Inflammatory macrophage treated with lipopolysaccharide for 1 hour (primary cell): ENCODE measurements at places on chromosomes 1 and 21.

DNA sequence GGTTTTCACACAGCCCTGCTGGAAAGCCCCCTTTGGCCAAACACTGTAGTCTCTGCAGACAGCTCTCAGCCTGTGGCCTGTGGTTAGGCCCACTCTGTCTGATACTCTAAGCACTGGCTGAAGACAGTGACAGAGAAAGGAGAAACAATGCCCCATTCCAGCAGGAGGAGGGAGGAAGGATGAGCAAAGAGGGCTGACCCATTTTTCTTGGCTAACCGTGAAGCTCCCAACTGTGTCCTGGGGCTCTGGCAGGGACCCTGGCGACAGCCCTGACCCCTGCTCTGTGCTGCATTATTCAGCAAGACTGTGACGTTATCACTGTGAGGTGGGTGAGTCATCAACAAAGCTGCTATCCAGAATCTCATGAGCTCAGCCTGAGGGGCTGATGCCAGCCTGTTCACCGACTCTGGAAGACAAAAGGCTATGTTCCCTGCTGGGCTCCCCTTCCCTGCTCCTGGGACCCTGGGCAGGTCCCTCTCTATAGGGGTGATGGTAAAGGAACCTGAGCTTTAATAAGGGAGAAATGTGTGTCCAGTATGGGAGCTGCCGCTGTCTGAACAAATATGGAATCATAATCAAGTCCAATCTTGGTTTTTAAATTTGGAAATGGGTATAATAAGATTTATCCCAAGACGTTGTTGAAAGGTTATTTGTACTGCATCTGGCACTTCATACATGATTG, 107.0 kb downstream of the RHOU start:
- DNase-seq = peak; percentile 43

DNA sequence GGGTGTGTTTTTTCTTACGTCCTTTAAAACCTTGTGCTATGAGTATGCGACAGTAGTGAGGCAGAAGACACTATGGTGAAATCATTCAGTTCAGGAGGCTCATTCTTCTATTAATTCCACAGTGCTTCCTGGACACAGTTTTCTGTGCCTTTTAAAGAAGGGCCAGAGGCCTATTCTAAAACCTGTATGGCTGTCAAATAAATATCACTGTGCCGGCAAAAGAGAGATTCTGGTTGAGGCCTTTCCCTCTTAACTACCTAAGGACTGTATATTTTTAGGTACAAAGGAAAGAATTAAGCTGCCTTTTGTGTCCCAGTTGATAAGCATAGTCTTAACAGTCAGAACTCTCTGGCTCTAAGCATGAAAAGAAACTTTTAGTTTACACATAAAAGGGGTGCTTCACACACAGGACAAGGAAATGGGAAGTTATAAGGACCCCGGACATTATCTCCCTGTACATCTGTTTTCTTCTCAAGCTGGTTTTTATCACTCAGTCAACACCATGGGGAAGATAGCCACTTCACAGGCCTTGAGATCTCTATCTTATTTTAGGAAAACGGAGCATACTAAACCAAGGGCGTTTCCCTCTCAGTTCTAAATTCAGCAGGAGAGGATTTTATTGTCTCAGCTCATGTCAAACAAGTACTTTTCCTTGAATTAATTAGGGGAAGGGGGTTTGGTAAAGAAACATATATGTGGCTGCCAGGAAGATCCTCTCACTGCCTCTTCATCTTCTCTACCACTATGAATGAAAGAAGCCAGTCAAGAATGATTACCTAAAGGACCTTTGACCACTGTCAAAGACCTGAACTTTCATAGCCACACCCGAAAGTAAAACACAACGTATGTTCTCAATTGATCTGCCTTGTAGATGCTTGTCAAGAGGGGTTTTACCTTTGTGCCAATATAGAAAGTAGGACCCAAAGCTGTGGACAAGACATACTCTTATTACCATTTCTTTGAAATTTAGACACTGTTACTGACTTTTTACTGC, 71.4 kb upstream of the HSPA13 start:
- DNase-seq = no peak

DNA sequence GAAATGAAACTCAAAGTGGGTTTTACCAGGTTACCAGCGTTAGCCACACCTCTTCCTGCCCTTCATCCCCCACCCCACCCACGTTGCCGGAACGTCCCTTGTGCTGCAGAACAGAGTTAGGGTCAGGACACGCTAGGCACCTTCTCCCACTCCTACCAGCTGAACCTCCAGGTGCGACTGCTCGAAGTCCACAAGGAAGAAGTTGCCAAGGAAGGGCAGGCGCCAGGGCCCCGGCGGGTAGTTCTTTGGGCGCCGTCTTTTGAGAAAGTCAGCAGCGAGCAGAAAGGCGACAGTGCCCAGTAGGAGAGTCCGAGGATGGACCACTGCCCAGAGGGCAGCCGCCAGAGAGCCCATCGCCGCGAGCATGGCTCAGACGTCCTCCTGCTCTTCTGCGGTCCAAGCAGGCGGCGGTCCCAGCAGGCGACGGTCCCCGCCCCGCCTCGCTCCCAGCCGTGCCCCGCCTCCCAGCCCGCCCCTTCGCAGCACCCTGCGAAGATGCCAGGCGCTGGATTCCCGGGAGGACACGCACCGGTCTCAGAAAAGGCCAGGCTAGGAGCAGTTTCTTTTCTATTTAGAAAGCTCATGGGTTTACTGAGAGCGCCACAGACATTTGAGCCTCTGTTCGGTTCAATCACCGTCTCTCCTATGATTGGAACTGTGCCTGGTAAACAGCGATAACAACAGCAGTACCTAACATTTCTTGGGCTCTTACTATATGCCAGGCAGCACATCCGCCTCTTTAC, at the start of gene CYP2J2:
Gene CYP2J2 (minus strand): TSS at position 393 of the 743 bp plus-strand sequence. CDS start 27 bp downstream, at position 366.
- DNase-seq = peak; percentile 9

GRCh38 chr1:76856104-76856503, 11.2 kb upstream of the ST6GALNAC5 start:
- DNase-seq = no peak

GRCh38 chr1:221714227-221715152, 27.4 kb downstream of the DUSP10 start:
- no peak for DNase-seq

GRCh38 chr1:235351441-235351840, 15.8 kb upstream of the TBCE start:
- DNase-seq = no peak

DNA sequence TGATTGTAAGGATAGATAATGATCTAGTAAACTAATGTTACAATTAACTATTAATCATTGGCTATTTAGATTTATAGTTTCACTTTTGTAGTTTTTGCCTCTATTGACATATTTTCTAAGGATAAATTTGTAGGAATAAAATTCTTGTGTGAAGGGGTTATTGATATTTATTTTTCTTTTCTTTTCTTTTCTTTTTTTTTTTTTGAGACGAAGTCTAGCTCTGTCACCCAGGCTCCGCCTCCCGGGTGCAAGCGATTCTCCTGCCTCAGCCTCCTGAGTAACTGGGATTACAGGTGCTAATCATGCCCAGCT, 24.0 kb upstream of the DISC1 start:
- no peak for DNase-seq

DNA sequence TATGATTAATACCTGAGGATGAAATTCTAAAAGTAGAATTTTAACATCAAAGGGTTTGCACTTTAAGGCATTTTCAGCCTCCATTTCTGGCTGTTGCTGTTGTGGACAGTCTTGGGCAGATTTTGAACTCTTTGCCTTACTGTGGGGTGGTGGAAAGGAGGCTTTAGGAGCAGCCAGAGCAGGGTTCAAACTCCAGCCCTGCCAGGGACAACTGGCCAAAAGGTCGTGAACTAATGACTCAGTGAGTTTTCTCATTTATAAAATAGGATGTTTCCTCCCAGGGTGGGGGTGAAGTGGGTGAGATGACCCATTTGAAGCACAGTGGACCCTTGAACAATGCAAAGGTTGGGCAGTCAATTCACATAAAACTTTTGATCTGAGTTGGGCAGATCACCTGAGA, 36.7 kb downstream of the MAPKAPK2 start:
- no peak for DNase-seq

DNA sequence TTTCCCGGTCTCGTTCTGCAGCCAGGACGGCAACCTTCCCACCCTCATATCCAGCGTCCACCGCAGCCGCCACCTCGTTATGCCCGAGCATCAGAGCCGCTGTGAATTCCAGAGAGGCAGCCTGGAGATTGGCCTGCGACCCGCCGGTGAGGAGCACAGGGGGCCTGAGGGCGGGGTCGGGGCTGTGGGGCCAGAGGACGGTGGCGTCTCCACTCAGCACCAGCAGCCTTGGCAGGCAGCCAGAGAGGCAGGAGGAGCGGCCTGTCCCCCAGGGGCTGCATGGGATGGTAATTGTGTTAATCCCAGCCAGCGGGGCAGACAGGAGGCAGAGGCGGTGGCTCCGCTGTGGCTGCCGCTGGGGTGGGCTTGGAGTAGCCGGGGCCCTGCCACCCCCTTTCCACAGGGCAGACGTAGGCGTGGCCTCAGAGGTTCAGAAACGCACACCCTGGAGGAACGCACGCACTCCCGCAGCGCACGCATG, 12.1 kb downstream of the SAMD11 start:
- DNase-seq = no peak

GRCh38 chr1:30234091-30234490, 489.3 kb downstream of the MATN1 start:
- DNase-seq = no peak

DNA sequence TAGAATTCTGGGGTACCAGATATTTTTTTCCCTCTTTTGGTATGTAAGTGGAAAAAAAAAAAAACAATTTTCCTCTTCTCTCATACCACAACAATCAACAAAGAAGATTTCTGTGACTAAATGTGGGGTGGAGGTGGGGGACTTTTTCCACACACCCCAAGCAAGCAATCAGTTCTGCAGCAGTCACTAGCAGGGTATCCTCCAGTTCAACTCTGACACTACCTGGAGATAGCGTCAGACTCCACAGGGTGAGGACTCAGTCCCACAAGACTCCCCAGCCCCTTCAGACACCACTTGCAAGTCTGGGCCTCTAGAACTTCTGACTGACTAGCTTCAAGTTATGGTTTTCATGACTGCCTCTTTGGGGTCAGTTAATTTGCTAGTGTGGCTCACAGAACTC, 6.2 kb downstream of the DHX9 start:
- DNase-seq = no peak
